ENCODE measurements at places on chromosomes 2 and 18.

DNA sequence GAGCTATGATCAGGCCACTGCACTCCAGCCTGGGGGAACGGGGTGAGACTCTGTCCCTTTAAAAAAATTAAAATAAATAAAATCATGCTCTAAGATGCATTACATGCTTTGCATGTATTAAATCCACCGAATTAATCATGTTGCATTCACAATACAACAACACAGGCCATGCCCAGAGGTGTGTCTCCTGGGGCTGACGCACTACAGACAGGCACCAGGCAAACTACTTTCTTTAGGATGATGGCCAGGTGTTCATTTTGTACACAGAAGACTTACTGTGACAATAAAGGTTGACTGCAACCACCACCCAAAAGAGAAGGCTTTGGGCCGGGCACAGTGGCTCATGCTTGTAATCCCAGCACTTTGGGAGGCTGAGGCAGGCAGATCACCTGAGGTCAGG lies 226.8 kb upstream of the PXDN start:
- DNase-seq, result no peak

- DNase-seq, result no peak
These were observed 465.0 kb downstream of the ZEB2 start for GRCh38 chr2:144054911-144055310.

GRCh38 chr2:234676783-234677450 lies 180.0 kb upstream of the ARL4C start:
- DNase-seq, result no peak

- no peak for DNase-seq
These were observed 1.3 kb upstream of the LRP2 start for GRCh38 chr2:169363560-169364150.

GRCh38 chr2:133157141-133157540 lies 411.1 kb downstream of the NCKAP5 start:
- no peak for DNase-seq

All from AG10803 (cell line).